ENCODE measurements at places on chromosomes 6 and 20. TPM values are rescaled to one million over a fixed set of nuclear protein-coding genes. Genes with fewer than 3 reads are reported as not detected.

The RPS6KA2 gene
- 2.2 TPM for total RNA-seq

The RBM12 gene
- total RNA-seq = 102 TPM

The LAMA2 gene
- total RNA-seq = not detected

The MTFR2 gene
- total RNA-seq = 1.5 TPM

The PAK5 gene
- total RNA-seq = not detected

The SNPH gene
- total RNA-seq = 13.6 TPM

Measured in CD8-positive, alpha-beta T cell (primary cell).